ENCODE measurements at places on chromosomes 4 and X. TPM values are rescaled to one million over a fixed set of nuclear protein-coding genes. Genes with fewer than 3 reads are reported as not detected.

Gene HTN1
- total RNA-seq = not detected

DNA sequence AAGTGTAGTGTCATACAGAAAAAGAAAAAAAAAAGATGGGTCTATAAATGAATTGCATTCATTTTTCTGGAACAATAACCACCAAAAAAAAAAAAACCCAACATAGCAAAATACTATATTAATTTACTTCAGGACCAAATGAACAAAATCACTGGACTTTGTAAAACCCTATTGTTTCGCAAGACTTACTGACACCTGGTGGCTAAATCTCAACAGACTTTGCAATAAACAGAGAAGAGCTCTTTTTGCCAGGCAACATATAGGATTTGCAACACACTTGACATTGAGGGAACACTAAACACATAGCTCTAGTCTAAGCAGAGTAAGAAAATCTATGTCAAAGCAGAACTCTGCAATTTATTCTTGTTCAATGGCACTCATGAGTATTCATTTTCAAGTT is 990.2 kb downstream of the STPG2 start:
- DNase-seq = no peak

GRCh38 chrX:139949703-139950102 is 15.6 kb downstream of the CXorf66 start:
- DNase-seq = no peak

DNA sequence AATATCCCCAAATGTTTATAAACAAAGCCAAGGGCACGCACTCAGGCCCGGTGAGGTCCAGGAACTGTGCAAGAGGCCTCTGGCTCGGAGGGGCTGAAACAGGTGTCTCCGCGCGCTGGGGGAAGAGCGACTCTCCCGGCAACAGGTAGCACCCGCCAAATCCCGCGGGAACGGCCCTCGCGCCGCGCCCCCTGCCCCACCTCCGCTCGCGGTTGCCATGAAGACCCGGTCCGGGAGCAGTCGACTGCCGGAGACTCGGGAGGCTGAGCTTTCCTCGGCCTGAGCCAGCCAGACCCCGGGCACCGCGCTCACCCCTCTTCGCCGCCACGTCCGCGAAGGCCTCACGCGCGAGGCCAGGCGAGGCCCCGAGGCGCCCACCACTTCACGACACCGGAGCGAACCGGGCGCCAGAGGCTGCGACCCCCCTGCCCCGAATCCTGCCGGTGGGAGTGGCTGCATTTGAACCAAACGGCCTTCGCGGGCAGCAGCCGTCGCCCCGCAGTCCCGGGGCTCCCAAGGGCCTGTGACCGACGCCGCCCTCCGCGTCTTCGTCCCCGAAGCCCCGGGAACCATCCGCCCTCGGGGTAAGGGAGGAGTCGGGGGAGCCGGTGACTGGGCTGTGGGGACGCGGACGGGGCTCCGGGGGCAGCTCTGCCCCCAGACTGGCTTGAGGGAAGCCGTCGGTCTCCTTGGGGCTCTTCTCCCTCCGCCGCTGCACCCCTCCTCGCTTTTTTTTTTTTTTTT is at the start of gene NSUN7:
TSS of gene NSUN7 (plus strand) at position 239 of the 744 bp plus-strand sequence. CDS start 739 bp downstream, outside the sequence.
- DNase-seq = peak; percentile 89

Gene RAB9B
- total RNA-seq = 8.0 TPM

Gene MCUB
- 11.5 TPM for total RNA-seq

DNA sequence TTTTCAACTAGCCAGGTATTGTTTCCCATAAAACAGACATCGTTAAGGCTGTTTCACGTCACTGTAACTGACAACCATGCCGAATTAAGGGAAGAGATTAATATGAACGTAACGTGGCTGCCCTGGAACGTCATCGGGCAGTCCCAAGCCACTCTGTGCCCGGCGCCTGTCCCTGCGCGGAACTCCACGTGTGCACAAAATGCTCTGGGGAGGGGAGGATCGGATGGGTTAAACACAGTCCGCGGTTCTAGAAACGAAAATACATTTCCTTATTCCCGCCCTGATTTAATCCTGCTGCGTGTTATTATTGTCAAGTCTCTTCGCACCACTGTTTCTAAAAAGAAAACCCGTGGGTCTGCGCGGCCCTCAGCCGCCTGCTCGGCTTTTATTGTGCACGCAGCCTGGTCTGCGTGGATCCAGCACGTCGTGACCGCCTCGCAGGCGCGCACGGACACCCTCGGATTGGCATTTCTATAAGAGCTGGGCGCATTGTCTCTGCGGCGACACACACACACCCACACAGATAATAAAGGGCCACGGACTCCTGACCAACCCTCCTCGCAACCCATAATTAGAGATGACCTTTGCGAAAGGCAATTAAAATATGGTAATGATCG is 69.6 kb upstream of the BCOR start:
- peak; percentile 50 for DNase-seq

DNA sequence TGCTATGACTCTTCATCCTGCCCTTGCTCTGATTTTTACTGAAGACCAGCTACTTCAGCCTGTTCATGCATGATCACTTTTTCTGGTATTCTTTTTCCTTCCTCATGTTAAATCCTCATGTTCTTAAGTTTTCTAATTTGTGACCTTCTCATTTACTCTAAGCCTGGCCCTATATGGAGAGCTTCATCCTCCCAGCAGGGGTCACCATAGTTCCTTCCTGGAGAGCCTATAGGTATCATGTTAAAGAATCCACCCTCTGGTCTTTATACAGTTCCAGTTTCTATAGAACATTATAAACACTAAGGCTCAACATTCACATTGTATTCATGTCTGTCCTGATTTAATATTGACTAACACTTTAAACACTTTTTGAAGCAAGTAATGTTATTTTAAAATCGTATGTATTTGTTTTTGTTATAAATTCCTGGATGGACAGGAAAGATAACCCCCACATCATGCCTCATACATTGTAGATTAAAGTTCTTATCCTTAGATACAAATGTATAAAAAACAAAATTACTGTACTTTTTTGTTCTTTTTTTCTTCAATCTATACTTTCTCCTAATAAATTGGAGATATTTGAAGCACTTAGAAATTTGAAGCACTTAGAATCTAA is 53.8 kb upstream of the OTUD4 start:
- peak; percentile 86 for DNase-seq

DNA sequence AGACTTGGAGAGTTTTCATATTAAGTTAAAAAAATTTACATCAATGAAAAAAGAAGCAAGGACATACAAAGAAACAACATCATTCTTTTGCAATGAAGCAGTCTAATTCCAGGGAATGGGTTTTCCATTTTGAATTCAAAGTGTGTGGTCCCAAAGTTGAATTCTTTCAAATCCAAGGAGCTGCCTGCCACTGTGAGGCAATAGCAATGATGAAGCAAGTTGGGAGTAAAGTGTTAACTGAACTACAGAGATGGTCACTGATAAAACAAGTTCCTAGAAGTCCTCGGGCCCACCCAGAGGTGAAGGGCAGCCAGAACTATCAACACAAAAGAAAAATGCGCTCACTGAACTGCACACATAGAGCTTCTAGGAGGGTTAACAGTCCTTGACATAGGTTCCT is 115.9 kb downstream of the RAB28 start:
- no peak for DNase-seq

DNA sequence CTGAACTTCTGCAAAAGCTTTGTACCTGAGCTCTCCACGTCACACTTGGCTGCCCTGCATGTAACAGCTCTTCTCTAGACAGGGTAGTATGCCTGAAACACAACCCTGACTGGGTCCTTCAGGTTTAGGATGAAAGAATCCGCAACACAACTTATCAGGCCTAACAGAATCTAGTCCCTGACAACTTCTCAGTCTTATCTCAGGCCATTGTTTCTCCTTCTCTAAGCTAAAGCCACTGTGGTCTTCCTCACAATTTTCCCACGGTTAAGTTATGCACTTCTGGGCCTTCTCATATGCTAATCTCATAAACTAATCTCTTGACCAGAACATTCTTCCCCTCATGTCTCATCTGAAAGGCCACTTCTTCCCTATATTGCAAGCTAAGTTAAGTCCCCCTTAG is 10.8 kb upstream of the TMPRSS11B start:
- DNase-seq = no peak

DNA sequence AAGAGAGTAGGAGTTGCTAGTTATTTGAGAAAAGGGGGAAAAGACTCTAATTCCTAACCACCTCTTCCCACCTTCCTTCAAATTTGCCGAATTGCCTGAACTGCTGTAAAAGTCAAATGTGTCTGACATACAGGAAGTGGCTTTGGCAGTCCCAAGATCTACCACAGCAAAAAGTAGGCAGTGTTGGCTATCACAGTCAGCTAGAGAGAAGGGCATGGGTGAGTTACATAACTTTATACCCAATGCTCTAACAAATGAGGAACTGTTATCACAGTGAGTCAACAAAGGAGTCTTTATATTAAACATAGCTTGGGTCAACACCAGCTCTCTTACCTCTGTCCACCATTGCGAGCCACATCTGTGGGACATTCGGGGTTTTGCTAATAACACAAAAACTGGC is 2.4 kb upstream of the MBNL3 start:
- DNase-seq = no peak

Gene ZFYVE28
- total RNA-seq = 42.9 TPM

Measured in mucosa of descending colon (tissue), 3 donors.